Naive thymus-derived CD8-positive, alpha-beta T cell (primary cell): ENCODE measurements at places on chromosomes 13 and 19. TPM values are rescaled to one million over a fixed set of nuclear protein-coding genes. Genes with fewer than 3 reads are reported as not detected.
A peak's percentile ranks its signal among the peaks of the same experiment; 100 is the strongest.

- H3K4me3 ChIP-seq = no peak overlapping the region
- H3K27me3 ChIP-seq = no peaks in the 10 kb centered on the region
- H3K4me1 ChIP-seq = peaks cover 42% of the 10 kb centered on the region
- H3K27ac ChIP-seq = no peak overlapping the region
- H3K36me3 ChIP-seq = no peaks in the 10 kb centered on the region
Measured at GRCh38 chr19:48989701-48990291, 3.3 kb downstream of the GYS1 start.

DNA sequence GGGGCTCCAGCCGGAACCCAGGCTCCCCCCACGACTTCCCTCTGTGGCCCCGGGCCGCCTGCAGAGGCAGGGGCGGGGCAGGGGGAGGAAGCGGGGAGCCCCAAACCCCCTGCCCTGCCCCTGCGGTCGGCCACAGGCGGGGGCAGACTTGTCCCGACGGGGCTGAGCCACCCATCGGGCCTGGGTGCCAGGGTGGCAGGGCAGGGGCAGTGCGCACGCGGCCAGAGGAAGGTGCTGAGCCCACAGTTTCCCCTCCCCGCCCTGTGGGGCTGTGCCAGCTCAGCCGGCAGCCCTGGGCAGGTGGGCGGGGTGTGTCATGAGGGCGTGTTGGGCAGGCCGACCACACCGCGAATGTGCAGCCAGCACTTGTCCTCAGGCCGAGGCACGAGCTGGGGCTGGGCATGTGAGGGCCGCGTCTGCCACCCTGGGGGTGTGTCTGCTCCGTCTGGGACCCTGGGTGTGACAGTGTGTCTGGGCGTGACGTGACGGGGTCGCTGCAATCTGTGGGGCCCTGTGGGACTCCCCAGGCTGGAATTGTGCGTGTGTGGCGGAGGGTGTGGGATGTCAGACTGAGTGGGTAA is 17.7 kb downstream of the CCDC97 start:
- peaks cover 57% of the 10 kb centered on the region for H3K36me3 ChIP-seq
- H3K4me1 ChIP-seq = peaks cover 54% of the 10 kb centered on the region
- peak overlapping the region; percentile 99 for H3K27ac ChIP-seq
- DNase-seq = peak; percentile 69
- H3K4me3 ChIP-seq = peak overlapping the region; percentile 82

GRCh38 chr19:53112286-53112685 is 9.1 kb upstream of the ZNF160 start:
- H3K36me3 ChIP-seq = peaks cover 60% of the 10 kb centered on the region
- no peaks in the 10 kb centered on the region for H3K4me1 ChIP-seq
- H3K4me3 ChIP-seq = no peak overlapping the region
- DNase-seq = no peak

GRCh38 chr13:91154558-91155353 is 192.7 kb upstream of the MIR17HG start:
- H3K27ac ChIP-seq = no peak overlapping the region
- no peaks in the 10 kb centered on the region for H3K36me3 ChIP-seq
- no peaks in the 10 kb centered on the region for H3K4me1 ChIP-seq
- DNase-seq = no peak
- no peak overlapping the region for H3K4me3 ChIP-seq
- H3K27me3 ChIP-seq = peaks cover 6% of the 10 kb centered on the region

CYP2A7 gene
- not detected for total RNA-seq
